ENCODE measurements at places on chromosomes 1 and 21.

- no peak for DNase-seq
These were observed 1.1 kb downstream of the IGFN1 start for GRCh38 chr1:201191653-201192260.

DNA sequence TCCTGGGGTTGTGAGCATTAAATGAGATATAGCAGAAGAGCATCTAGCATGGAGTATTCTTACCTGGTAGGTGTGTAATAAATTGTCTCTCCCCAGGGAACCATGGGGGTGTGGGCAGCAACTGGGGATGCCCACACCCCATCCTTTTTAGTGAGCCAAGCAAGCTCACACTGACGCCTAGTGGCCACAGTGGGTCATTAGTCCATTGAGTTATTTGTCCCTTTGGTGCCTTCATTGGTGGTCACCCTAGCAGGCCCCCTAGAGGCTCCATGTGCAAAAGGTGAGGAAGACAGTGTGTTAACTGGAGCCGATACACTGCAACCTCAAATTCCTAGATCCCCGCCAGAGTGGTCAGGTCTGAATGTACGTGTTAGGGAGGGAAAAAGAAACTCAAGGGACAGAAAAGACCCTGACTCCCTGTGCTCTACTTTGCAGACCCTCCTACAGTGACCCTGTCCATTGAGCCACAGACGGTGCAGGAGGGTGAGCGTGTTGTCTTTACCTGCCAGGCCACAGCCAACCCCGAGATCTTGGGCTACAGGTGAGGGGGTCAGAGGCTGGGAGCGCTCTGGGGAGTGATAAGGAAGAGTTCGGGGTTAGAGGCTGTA, 93.3 kb upstream of the CD1D start:
- peak; percentile 40 for DNase-seq

DNA sequence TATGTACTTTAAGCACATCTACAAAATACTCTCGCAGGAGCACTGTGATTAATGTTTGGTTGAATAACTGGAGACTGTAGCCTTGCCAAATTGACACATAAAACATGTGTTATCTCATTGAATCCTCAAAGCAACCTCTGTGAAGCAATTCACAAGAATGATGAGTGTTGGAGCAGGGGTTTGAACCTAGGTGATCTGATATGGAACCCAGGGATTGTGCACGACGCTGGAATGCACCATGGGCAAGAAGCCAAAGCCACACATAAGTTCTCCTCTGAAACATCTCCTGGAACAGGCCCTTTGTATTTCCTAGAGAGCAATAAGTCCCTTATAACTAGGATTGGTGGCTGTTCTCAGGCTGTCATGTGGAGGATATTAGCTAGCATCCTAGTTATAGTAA, 124.6 kb upstream of the IVNS1ABP start:
- DNase-seq: no peak

DNA sequence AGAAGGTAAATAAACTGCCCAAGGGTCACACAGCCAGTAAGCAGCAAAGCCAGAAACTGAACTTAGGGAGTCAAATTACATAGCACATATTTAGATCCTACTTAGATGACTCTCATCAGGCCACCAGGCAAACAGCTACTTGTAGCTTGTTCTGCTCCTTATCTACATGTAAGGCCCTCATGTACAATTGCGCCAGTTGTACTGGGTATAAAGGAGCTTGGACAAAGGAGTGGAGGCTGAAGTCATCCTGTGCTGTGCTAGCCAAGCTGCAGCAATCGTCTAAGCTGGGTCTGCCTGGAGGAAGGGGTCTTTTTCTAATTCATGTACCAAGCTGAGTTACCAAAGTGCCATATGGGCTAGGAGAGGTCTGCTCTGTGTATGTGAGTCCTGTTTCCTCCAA, 12.8 kb downstream of the ETNK2 start:
- no peak for DNase-seq

GRCh38 chr1:214958486-214958885, 124.1 kb upstream of the KCNK2 start:
- DNase-seq: no peak

DNA sequence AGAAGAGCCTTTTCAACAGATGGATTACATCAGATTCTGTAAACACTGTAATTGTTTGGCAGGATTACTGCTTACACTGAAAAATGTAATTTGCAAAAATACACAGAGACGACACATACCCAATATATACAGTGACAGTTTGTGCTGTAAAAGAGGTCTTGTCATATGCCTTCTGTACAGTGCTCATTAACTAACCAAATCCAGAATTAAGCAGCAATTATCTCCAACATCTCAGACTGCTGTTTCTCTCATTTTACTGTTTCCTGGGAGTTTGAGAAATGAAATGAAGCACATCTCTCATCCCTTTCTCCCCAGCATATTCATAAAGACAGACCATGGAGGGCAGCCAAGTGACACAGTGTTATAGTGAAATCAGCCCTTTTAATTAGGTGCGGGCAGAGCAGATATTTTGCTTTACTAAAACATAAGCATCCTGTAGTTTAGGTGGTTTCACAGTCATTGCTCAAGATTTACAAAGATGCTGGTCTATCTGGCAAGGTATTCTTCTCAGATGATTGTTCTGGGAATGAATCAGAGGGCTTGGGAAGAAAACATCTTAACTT, 618.4 kb upstream of the USP24 start:
- no peak for DNase-seq

- DNase-seq: no peak
These were observed 302.3 kb upstream of the PLD5 start for GRCh38 chr1:242826701-242827336.

- DNase-seq: no peak
These were observed 371.6 kb downstream of the PRDM2 start for GRCh38 chr1:14071581-14071980.

GRCh38 chr1:110816945-110817344, 56.0 kb upstream of the CD53 start:
- DNase-seq: no peak

GRCh38 chr1:62841587-62842169, 57.7 kb downstream of the ATG4C start:
- peak; percentile 26 for DNase-seq

DNA sequence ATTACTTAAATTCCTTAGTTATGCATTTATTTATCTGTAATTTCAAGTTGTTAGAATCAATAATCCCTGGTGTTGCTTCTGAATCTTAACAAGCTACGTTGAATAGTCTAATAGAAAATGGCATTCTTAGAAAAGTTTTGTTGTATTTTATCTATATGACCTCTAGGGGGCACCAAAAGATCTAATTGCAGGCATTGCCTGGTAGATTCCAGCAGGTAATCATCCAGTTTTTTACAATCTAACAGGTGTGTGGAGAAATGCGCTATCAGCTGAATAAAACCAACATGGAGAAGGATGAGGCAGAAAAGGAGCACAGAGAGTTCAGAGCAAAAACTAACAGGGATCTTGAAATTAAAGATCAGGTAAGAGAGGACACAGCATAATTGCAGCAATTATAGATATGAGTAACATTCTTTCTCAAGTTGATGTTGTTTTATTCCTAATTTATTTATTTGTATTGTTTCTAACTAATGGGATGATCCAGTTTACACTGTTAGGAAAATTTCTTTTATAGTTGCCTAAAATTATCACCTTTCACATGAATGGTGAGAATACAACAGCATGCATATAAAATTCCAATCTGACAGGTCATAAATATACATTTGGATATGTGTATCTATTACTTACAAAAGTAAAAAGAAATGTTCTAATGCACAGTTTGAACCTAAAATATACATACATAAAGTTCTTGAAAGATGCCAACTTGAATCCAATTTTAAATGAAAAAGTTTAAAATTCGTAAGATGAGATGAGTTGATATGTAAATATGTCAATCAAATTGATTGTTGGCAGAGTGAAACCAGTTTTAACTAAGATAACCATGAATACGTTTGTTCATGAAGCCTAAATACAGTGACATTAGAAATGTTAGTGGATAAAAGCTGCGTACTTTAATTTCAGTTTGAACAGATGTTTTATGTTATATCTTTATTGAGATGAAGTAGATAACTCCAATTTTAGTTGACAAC, 88.4 kb downstream of the SDCCAG8 start:
- no peak for DNase-seq

DNA sequence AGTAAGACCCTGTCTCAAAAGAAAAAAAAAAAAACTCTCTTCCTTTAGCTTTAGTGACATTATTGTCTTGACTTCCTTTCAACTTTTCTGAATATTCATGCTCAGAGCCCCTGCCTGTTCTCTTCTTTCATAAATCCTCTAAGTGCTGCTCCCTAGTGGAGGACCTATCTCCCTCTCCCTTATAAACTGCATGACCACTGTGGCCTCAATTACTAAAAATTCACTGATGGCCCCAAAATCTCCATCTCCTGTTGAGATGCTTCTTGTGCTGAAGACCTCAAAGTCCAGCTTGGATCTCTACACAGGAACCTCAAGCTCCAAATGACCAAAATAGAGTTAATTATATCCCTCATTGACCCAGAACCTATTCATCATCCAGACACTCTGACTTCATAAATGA, 7.8 kb downstream of the ITLN1 start:
- DNase-seq: no peak

- no peak for DNase-seq
These were observed 62.9 kb downstream of the TRABD2B start for GRCh38 chr1:47934243-47934805.

DNA sequence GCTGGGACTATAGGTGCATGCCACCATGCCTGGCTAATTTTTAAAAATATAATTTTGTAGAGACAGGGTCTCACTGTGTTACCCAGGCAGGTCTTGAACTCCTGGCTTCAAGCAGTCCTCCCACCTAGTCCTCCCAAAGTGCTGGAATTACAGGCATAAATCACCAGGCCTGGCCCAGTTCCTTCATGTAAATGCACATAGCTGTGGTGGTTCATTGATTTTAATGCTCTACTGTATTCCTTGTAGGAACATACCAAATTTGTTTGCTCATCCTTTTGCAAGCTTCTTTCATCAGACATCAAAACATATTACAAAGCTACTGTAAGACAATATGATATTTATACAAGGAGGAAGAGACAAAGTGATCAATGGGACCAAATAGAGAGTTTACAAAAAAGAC, 237.5 kb upstream of the ESRRG start:
- no peak for DNase-seq

GRCh38 chr1:193537266-193538002, 351.0 kb upstream of the B3GALT2 start:
- no peak for DNase-seq

GRCh38 chr1:229108598-229109201, 162.2 kb upstream of the RAB4A start:
- DNase-seq: peak; percentile 51

- no peak for DNase-seq
These were observed 126.0 kb downstream of the BACH1 start for GRCh38 chr21:29424728-29425127.

GRCh38 chr21:38507374-38507942, 9.2 kb upstream of the ERG start:
- DNase-seq: no peak

GRCh38 chr1:208216062-208216461, 28.1 kb downstream of the PLXNA2 start:
- DNase-seq: no peak

DNA sequence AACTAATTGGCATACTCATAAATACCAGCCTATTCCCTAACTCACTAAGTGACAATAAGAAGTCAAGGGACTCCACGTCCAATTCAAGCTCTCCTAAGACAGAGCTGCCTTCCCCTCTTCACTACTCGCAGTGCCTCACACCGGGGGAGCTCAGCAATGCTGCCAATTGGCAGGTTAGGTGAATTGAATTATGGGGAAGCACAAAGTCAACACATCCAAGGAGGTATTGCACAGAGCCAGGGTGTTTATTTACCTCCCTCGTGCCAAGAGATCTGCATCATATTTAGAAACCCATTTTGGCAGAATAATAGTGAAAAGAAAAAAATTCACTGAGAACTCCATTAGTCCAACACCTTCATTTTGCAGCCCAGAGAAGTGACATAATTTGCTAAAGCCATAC, 20.4 kb upstream of the TNR start:
- no peak for DNase-seq

DNA sequence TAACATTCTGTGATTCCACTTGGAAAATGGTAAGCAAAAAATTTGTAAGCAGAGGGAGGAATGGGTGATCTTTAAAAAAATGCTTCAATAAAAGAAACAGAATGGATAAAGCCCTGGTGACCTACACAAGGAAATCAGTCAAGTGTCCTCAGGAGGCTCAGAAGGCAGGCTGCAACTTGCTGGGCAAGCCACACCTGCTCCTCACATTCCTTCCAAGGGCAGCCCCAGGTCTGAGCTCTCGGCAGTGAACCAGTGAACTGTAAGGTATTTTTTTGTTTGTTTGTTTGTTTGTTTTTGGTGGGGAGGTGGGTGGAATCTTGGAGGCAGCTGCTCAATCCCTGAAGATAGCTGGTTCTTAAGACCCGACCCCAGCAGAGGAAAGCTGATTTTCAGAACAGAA, 4.4 kb downstream of the TACSTD2 start:
- no peak for DNase-seq

GRCh38 chr21:46552274-46552673, 52.6 kb downstream of the S100B start:
- DNase-seq: no peak

DNA sequence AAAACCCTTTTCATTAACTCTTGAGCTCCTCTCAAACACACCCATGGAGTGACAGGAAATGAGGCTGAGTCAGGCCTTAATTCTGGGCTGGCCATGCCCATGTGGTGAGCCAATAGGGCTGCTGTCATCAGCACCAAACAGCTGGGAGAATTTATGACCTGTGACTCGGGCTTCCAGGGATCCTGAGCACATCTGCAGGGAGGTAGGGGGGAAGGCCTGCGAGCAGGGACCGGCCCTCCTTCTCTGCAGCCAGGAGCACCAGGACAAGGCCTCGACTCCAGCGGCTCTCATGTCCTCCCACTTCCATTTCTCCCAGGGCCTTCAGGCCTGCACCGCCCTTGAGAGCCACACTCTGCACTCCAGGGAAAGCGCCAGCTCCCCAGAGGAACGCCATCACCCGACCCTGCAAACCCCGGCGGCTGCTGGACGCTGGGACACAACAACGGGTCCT, 14.6 kb downstream of the RIPK4 start:
- no peak for DNase-seq

DNA sequence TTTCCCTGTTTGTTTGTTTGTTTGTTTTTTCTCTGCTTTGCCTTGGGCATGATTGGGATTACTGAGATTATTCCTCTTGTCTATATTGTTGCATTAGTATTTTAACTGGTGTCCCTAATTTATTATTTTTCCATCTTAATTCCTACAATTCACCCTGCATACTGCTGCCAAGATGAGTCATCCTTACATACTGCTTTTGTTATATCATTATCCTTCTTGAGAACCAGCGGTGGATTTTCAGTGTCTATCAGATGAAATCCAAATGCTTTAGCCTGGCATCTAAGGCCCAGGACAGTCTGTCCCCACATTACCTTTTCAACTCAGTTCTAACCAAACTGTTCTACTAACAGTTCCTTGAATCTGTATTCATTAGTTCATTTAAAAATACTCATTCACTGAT, 101.7 kb downstream of the OLFML2B start:
- DNase-seq: no peak

GRCh38 chr1:241323514-241324195, 33.4 kb downstream of the RGS7 start:
- no peak for DNase-seq

- DNase-seq: no peak
These were observed 22.6 kb downstream of the PHACTR4 start for GRCh38 chr1:28392027-28392652.

- DNase-seq: no peak
These were observed 664.3 kb upstream of the B3GALT2 start for GRCh38 chr1:193850745-193851144.

Measured in head of caudate nucleus (tissue), 42 donors.